ENCODE measurements at places on chromosomes 7 and 10. TPM values are rescaled to one million over a fixed set of nuclear protein-coding genes. Genes with fewer than 3 reads are reported as not detected.

DNA sequence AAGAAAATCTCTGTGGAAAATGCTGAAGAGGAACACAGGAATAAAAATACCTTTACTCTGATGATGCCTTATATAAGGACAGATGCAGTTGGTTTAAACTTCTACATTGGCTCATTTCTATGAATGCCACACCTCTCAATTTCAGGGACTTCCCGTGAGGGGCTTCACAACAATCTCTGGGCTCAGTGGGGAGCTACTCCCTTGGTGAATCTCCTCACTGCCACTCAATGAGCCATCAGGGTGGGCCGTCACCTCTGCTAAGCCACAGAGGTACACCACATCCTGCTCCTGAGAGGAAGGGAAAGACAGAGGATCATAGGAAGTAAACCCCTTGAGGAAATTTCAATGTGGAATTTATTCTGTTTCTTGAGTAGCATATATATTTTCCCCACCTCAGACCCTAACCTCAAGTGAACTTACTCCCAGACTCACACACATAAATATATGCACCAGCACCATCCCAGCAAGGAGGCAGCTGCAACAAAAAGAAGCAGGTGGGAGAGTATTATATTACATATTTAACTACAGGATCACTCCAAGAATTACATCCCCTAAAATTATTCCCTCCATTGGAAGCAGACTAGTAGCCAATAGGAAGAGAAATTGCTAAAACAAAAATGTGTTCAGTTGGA, 63.3 kb upstream of the PRSS1 start:
- H3K27me3 ChIP-seq: peaks cover 22% of the 10 kb centered on the region
- H3K36me3 ChIP-seq: no peaks in the 10 kb centered on the region
- H3K27ac ChIP-seq: no peak overlapping the region
- no peak for DNase-seq
- no peak overlapping the region for H3K4me3 ChIP-seq
- no peaks in the 10 kb centered on the region for H3K4me1 ChIP-seq

- H3K4me3 ChIP-seq: no peak overlapping the region
- no peak for DNase-seq
- no peaks in the 10 kb centered on the region for H3K27me3 ChIP-seq
These were observed 757.1 kb downstream of the GRID1 start for GRCh38 chr10:85609509-85609908.

DNA sequence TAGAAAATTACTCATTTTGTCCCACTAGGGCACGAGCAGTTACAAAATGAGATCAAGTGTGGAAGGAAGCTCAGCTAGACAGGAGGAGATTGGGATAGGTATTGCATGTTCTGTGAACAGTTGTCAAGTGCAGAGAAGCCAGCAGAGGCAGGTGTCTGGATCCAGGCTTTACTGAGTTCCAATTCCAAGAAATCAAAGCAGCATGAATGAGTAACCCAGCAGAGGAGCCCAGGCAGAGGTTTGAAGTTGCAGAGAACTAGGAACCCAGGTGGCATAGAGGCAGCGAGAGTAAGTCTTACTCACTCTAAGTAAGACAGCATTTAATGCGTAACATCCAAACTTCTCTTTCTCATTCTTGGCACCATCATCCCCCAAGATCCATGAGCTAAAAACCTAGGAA, 11.8 kb downstream of the MRC1 start:
- no peak for DNase-seq
- H3K27me3 ChIP-seq: no peaks in the 10 kb centered on the region
- H3K4me3 ChIP-seq: no peak overlapping the region
- no peaks in the 10 kb centered on the region for H3K36me3 ChIP-seq

DNA sequence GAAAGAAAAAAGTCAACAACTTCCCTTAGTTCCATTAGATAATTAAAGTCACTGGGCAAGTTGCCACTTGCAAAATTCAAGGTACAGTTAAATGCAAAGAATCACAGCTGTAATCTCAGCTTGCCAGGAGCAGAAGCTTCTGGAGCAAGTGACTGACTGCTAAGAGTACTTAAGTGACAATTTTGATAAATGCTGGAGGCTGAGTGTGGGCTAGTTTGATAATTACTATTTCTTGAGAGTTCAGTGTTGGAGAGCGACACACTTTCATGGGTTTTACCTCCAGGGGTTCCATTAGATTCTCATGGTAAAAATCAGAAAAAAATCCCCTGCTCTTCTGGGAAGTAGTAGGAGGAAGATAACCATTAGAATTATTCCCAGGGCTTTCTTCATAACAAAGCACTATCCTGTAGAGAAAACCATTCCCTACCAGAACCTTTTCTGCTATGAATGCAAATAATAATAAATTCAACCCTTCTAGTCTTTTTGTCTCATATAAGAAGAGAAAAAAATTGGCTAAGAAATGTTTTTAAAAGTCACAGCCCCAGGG, 486.3 kb downstream of the POM121L12 start:
- H3K27ac ChIP-seq: no peak overlapping the region
- H3K27me3 ChIP-seq: no peaks in the 10 kb centered on the region
- no peaks in the 10 kb centered on the region for H3K36me3 ChIP-seq
- H3K4me3 ChIP-seq: no peak overlapping the region

CYP2W1 gene
- total RNA-seq: not detected

DNA sequence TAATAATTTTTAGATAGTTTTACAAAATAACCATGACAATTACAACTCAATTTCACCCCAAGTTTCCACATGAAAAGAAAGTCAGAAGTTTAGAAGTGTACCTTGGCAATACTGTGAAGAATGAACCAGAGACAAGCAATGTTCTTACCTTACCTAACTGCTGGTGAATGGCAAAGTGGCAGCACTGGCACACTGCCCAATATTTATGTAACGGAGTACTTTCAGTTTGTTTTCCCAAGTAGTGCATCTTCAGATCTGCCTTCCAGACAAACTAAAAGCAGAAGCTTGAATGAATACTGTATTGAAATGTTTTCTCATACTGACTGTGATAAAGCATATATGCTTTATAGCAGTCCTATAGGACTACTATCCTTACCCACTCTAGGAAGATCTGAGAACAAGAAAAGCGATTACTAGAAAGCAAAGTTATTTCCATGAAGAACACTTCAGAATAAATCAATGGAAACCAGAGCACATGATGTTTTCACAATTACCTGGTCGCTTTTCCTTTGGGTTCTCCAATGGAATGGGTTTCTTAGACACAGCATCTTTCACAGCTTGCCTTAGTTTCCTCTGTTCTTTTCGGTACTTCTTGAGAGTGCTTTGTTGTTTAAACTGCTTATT, 1.5 kb downstream of the NOC3L start:
- H3K4me3 ChIP-seq: peak overlapping the region; percentile 92
- peaks cover 19% of the 10 kb centered on the region for H3K36me3 ChIP-seq
- peaks cover 16% of the 10 kb centered on the region for H3K4me1 ChIP-seq
- no peak overlapping the region for H3K27ac ChIP-seq

All from PC-3 (cell line).